ENCODE measurements at places on chromosomes 13 and 19.

DNA sequence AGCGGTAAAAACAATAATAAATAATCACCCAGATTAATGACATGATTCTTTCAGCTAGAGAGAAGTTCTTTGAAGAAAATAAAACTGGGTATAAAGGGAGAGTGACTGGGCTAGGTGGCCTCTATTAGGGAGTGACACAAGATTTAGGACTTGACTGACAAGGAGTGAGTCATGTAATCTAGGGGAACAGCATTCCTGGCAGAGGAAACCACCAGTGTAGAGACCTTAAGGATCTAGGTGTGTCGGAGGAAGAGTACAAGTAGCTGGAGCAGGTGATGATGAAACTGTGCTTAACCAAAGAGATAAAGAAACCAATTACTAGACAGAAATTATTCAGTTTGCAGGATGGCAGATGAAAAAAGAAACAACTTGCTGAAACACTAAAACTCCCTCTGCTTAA is 248.0 kb downstream of the RFC3 start:
- no peak for DNase-seq

- DNase-seq = no peak
Measured at GRCh38 chr13:72700509-72700908, 26.9 kb downstream of the MZT1 start.

GRCh38 chr19:54439174-54439851 is 9.7 kb upstream of the LENG8 start:
- no peak for DNase-seq

GRCh38 chr19:33400856-33401682 is 27.6 kb downstream of the CEBPG start:
- no peak for DNase-seq

All from CD4-positive, alpha-beta T cell treated with Interleukin-6 at 100 ng/mL for 8 hours (primary cell).